ENCODE measurements at places on chromosomes 11 and 22.

- no peak for DNase-seq
Observed at GRCh38 chr11:20011307-20011951, 148.8 kb downstream of the DBX1 start.

GRCh38 chr22:43848366-43849171 is 13.7 kb downstream of the SULT4A1 start:
- no peak for DNase-seq

GRCh38 chr22:44352378-44353035 is 39.8 kb upstream of the SHISAL1 start:
- no peak for DNase-seq

DNA sequence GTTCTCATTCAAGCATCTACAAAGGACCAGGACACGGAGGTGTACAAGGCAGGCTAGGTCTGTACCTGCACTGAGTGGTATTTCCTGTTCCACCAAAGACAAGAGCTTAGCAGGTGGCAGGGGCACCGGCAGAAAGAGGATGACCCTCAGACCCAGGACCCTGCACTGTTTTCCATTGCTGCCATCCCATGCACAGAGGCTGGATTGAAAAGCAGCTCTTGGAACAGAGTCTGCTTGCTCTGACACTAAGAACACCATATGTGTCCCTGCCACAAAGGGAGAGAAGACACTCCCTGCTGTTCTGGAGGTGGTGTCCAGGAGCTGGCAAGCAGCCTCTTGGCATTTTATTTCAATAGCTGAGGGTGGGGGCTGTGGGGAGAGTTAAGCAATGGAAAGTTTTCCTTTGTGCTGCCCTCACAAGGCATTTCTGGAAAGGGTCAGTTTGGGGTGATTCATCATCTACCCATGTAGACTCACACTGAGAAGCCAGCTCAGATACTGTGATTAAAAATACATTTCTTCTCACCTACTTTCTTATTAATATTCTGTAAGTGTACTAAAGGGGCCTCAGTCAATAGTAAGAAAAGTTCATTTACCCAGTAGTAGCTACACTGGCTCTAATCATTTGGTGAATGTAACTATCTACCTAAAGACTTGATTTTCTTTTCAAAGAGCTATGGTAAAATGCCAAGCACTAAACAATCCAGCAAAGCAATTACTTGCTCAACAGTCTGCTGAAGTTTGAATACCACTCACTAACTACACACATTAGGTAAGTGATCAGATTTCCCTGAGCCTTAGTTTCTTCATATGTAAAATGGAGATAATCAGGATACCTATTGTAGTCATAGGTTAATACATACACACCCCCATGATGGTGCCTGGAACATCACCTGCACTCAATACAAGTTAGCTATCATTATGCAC is 55.2 kb downstream of the SLC1A2 start:
- DNase-seq: no peak

- peak; percentile 42 for DNase-seq
Observed at GRCh38 chr11:119115484-119116234, 5.7 kb upstream of the HINFP start.

- peak; percentile 72 for DNase-seq
Observed at GRCh38 chr11:43852057-43852636, 28.5 kb upstream of the ALKBH3 start.

- DNase-seq: no peak
Observed at GRCh38 chr11:2434008-2434407, 10.3 kb downstream of the TRPM5 start.

- no peak for DNase-seq
Observed at GRCh38 chr22:23411739-23412138, 168.4 kb downstream of the IGLL1 start.

DNA sequence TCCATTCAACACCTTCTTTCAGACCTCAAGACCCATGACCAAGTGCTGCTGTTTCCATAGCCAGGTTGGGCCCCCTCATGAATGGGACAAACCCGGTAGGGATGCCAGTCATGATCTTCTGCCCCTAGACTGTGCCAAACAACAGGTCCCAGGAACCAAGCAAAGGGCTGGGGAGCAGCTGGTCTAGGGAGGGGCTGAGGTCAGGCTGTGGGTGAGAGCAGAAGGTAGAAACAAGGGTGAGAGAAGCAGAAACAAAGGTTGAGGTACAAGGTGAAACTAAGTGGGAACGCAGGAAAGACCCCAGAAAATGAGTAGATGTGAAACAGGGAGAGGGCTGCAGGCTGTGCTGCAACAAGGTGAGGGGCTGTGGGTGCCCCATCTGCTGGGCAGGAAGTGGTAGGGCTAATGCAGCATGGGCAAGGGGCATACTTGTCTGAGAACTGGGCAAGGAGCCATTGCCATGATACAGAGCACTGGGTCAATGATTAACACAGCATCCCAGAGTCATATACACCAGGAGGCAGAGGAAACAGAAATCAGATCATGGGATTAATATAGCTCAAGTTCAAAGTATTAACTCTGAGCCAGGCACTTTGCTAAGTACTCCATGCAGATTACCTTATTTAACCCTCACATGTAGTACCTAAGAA is 45.9 kb downstream of the SLC1A2 start:
- DNase-seq: no peak

DNA sequence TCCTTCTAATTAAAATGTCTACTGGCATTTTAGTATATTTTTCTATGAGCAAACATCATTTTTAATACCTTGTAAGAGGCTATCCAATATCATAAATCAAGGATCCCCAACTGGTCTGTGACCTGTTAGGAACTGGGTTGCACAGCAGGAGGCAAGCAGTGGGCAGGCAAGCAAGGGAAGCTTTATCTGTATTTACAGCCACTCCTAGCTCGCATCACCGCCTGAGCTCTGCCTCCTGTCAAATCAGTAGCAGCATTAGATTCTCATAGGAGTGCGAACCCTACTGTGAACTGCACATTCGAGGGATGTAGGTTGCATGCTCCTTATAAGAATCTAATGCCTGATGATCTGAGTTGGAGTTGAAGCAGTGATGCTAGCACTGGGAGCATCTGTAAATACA is 70.2 kb upstream of the CREB3L1 start:
- no peak for DNase-seq

GRCh38 chr11:117083011-117083935 is 15.0 kb downstream of the SIK3 start:
- no peak for DNase-seq

GRCh38 chr22:38989466-38989865 is 7.3 kb downstream of the APOBEC3B start:
- DNase-seq: peak; percentile 73

GRCh38 chr11:68998390-68998911 is 14.6 kb downstream of the MRGPRF start:
- no peak for DNase-seq

DNA sequence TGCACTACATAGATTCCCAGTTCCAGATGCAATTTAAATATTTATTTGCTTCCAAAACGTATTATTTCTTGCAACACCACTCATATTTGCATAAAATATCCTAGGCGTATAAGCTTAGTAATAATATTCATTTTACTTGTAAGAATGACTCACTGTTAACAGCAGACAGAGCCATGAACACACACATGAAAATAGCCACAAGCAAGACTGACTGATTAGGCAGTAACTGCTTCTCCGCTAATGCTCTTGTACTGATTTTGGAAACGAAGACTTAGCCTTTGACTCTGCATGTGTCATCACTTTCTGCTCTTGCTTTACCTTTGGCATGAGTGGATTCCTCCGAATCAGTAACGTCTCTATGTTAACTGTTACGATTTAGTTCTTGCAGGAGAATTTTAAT is 6.0 kb downstream of the OR10Q1 start:
- DNase-seq: no peak

- DNase-seq: no peak
Observed at GRCh38 chr11:44968510-44968909, 17.8 kb upstream of the TP53I11 start.

GRCh38 chr11:123429913-123430720 is at the start of gene GRAMD1B:
TSS of gene GRAMD1B (plus strand) at chr11:123430269. CDS start at chr11:123430793, 524 bp downstream.
- peak; percentile 90 for DNase-seq

GRCh38 chr11:57249384-57250319 is 12.6 kb upstream of the APLNR start:
- peak; percentile 60 for DNase-seq

DNA sequence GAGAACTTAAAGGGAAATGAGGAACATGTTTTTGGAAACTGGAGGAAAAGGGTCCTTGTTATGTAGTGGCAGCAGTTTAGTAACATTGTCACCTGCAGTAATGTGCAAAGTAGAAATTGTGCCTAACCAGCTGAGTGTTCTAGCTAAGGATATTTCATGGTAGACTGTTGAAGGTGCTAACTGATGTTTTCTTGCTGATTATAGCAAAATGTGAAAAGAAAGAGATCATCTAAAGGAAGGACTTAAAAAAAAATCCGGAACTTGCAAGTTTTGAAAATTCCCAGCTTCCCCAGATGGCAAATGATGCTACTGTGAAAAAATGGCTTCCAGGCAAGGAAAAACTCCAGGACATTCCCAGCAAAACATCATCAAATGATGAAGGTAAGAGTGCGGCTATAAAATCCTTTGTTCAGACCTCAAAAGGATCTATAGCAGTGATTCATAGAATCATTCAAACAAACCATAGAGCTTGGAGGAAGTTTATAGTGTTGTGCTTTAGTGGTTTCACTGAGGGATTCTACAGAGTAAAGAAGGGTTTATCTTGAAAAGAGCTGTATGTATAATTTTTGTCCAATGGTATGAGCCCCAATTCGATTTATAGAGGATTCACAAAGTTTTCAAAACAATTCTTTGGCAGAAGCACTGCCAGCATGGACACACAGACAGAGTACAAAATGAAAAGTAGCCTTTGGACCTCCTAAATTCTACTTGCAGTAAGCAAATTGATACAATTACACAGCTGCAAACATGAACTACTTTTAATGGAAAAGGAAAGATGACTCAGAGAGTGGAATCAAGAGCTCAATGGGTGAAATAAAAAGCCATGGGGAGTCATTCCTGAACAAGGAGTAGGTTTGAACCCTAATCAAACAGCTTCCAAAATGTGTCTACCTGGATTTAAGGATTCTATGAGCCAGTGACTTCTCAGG is 4.3 kb upstream of the TRIM44 start:
- DNase-seq: no peak
